ENCODE measurements at places on chromosomes 7 and 10. TPM values are rescaled to one million over a fixed set of nuclear protein-coding genes. Genes with fewer than 3 reads are reported as not detected.

COL13A1 gene
- 2.0 TPM for polyA plus RNA-seq

PILRA gene
- polyA plus RNA-seq = 1.7 TPM

UMAD1 gene
- 1.8 TPM for polyA plus RNA-seq

VWDE gene
- polyA plus RNA-seq = 0.20 TPM

MPP7 gene
- 19.7 TPM for polyA plus RNA-seq

SVIL gene
- 22.3 TPM for polyA plus RNA-seq
